NCI-H774 (cell line): ENCODE measurements at places on chromosomes 2 and 18.

DNA sequence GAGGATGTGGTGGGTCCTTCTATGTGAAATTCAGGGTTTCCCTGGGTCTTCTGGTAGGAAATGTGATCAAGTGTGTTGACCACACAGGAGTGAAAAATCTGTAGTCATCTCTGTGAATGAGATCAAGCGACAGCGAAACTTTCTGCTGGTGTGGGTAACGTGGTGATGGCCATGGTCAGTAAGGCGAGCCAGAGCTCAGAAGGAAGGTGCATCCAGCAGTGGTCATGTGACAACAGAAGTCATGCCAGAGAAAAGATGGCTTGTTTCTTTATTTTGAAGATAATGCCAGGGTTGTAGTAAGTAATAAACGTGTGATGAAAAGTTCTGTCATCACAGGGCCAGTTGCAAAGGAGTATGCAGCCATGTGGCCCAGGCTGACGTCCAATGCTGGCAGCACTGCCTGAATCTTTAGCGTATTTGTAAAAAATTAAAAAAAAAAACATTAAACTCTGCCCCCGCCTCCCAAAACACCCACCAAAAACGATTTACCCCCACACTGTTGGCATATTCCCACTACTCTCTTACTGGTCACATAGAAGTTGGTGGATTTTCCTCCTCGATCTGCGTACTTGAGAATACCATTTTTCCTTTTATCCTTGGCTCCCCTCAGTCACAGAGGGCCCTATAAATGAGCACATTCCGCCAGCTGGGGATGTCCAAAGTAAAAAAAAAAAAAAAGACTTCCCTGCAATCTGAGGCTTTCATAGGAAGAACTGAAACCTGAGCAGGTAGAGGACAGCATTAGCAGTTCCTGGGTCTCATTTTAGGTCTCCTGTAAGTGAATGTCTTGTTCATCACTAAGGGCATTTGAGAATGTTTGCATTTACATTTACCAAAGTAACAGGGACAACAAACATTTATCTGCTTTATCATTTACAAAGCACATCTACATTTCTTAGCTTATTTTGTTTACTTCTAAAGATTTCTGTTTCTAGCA is 70.6 kb downstream of the SLC4A3 start:
- DNase-seq: no peak

DNA sequence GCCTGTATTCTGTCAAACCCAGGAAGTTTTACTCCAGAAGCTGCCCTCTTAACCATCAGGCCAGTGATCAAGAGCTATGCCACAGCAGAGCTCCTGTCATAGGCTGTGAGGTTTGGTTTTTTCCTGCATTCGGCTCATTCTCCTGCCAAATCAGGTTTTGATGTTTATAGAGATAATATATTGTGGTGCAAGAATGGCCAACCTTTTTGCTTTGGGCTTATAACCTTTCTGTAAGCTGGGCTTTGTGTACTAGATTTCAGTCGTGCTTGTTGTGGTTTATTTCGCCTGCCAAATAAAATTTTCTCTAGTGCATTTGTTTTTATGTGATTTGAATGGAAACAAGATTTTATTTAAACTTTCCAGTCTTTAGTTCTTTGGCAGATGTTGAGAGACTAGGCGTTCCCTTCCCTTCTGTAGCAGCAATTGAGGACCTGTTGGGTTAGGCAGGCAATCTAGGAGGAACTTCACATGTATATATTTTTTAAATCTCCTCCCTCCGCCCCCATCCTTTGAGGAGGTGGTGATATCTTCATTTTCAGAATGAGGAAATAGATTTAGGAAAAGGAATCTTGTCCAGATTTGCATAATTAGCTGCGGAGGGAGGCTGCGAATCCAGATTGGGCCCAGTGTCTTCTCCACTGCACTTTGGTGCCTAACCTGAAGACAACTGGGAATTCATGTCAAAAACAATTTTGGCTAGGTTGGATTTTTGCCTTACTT is 2.6 kb downstream of the KDM3A start:
- no peak for DNase-seq

DNA sequence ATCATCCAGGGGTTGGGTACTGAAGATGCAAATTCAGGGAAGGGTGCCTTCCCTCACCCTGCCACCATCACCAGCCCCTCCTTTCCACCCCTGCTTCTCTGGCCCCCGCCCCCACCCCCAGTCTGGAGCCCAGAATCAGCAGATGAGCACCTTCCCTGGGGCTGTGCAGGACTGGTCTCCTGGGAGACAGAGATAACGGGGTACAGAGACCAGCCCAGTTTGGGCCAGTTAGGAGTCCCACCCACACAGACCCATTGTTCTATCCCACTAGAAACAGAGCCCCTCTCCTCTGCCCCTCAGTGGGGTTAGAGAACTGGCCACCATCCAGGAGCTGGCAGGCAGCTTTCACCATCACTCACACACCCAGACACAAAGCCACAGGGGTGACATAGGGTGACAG is 4.5 kb upstream of the CRYBA2 start:
- DNase-seq: peak; percentile 54

- no peak for DNase-seq
Measured at GRCh38 chr2:119225105-119225865, 1.7 kb downstream of the STEAP3 start.

- DNase-seq: no peak
Measured at GRCh38 chr2:121372721-121373353, 87.8 kb upstream of the TFCP2L1 start.

- DNase-seq: no peak
Measured at GRCh38 chr2:42067521-42067920, 19.7 kb downstream of the PKDCC start.

DNA sequence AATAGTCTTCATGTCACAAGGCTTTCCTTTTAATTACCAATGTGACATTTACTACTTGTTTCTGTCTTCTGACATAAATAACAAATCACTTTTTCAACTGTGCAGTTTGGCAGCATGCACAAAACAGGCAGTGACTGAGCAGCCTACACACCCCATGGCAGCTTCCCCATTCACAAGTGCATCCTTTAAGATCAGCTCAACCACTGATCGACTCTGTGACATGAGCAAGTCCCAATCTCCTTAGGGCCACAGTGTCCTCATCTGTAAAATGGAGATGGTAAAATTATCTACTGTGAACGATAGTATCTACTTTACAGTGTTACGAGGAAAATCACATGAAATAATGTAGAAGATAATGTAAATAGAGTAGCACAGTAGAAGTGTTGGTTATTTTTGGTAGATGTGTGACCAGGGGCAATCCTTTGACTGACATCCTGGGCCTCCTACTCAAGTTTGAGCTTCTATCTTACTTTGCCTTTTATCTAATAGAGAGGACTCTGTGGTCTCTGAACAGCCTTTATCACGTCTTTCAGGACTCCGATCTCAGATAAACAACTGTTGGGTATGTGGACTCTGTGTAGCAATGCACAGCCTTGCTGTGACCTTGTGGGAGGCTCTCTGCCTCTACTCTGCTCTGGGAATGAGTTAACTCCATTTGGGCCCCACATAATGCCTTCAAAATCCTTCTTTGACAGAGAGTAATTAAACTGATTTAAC is 120.6 kb downstream of the PIGN start:
- DNase-seq: no peak

DNA sequence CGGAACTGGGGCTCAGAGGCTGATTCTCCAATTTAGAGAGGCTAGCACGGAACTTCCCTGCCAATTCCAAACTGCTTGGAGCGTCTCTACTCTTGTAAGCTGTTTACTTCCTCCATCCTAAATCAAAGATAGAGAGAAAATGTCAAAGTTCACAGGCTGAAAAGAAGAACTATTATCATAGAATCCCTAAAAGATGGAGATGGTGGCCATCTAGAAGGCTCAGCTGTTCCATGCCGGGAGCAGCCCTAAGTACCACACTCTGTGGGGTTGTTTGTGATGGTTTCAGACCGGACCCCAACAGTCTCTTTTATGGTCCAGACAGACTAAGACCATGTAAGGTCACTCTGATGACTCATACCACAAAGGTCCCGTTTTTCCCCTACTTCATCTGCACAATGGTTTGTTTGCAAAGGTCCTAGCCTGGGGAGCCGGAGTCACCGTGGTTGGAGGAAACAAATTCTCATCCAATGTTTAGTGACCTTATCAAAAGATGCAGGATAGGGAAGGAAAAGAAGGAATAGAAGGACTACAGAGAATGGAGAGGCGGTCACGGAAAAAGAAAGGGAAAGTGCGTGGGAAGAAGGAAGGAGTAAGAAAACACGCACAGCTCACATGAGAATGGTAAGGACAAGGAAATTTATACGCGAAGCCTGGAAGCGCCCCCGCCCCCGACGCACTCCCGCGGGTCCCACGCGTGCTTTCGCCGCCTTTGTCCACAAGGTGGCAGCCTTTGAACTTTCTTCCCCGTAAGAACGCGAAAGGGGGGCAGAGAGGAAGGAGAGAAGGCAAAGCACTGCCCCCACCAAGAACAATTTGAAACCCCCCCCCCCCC is 453 bp upstream of the ANTXR1 start:
- DNase-seq: no peak

DNA sequence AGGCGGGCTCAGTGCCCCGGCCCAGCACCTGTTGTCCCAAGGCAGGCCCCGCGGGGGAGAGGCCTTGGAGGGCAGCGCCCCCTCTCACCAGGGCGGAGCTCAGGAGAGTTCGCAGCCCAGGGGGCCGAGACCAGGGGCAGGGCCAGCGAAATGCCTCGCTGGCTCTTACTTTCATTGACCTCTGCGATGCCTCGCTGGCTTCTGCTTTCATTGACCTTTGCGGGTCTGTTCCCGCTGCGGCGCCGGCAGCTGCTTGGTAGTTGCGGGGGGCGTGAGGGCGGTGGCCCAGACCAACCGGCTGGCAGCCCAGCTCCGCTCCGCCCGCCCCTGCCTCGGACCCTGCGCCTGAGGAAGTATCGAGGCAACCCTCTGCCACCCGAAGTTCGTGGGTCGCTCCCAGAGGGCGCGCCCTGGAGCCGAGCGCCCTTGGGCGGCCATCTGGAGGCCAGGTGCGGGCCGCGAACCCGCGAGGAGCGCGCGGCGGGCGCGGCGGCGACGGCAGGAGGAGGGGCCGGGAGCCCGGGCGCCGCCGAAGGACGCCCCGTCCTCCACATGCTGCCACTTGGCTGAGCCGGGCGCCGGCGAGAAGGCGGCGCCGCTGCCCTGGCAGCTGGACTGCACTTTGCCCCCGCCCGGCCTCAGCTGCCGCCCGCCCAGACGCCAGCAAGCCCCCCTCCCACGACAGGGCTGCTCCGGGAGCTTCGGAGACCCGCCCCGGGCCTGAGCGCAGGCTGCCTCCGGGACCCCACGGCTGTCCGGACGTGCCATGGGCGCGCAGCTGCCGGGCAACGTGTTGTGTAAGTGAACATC is 118.0 kb upstream of the MSTN start:
- DNase-seq: peak; percentile 53

DNA sequence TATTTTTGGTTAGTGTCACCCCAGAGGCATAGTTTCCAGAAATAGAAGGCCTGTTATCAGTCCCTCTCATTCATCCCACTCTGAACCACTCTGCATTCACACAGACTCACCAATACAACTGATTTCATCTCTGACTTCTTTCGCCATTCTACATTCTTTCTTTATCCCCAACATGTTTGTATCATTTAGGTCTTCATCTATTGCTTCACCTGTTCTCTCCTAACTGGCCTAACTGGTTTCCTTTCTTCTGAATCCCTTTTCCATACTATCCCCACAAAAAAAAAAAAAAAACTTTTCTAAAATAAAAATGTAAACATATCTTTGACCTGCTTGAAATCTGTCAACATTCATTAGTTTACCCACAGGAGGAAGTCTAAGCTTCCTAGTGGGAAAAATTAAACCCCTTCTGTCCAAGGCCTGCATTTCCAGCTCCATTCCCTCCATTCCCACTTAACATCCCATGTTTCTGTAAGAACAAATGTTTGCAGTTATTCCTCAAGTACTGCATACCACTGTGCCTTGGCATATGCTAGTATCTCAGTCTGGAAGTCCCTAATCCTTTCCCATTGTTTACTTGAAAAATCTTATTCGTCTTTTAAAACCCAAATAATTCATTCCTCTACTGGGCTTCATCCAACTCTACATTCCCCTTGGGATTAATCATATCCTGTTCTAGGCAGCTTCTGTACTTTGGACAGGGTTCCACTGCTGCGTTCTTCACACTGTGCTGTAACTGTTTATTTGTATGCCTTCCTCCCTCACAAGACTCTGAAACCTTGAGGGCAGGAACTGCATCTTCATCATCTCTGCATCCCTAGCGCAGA is 68.5 kb downstream of the FIGN start:
- DNase-seq: no peak

DNA sequence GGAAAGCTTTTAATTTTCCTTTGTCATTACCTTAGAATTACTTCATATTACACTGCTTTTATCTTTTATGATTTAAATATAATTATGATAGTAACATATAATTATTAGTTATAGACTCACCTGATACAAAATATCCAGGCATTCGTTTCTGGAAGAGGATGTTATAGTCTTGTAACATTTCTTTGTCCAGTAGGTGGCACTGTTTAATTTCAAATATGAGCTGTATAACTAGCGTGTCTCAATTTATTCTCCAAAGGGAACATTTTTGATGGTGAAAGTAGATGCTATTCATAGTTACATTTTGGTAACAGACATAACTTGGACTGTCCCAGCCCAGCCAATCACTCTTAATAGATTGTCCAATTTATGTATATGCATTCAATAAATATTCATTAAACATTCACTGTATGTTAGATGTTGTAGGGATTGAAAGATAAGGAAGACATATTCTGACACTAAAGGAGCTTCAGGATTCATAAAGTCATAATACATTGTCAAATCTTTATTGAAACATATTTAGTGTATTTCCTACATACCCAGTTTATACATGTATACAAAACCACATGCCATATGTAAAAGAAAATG is 19.2 kb downstream of the DAW1 start:
- peak; percentile 41 for DNase-seq

DNA sequence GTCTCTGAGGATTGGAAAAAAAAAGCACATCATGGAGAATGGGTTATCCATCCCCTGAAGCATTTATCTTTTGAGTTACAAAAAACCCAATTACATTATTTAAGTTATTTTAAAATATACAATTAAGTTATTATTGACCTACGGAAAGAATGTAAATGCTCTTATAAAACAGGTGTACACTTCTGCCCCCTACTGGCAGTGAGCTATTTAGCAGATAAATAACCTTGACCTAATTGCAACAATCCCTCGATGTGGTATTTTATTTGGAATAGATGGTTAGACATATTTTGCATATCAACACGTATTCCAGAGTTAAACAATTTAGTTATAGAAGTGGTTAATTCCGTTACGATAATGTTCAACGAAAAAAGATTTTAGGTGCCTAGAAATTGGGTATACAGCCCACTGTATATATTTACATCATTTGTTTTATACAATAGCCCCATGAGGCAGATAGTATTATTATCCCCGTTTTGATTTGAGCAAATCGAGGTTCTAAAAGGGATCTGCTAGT is 9.1 kb upstream of the DAW1 start:
- DNase-seq: peak; percentile 15

- peak; percentile 84 for DNase-seq
Measured at GRCh38 chr2:74002505-74003421, 18.1 kb downstream of the TET3 start.

GRCh38 chr18:22691946-22692710 is 241.0 kb upstream of the RBBP8 start:
- DNase-seq: no peak
